ENCODE measurements at places on chromosomes 11 and 22.

DNA sequence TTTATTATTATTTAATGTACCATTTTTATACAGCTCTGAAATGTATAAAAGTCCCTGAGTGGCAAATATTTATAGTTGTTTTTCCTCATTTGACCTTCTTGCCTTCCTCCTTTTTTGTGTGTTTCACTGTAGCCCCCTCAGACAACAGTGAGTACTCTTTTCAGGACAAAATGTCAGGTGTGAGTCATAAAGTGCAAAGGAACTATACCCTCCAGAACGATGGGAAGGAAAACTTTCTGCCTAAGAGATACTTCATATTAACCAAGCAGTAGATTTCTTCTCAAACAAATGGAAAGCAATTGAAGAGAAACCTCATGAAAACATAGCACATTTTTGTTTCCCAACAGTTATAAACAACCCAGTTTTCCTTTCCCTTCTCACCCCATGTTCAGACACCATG, 16.1 kb upstream of the MS4A7 start:
- DNase-seq, result no peak

GRCh38 chr11:115769891-115770290, 265.7 kb upstream of the CADM1 start:
- DNase-seq, result no peak

- no peak for DNase-seq
Measured at GRCh38 chr11:7612056-7612660, 61.1 kb downstream of the CYB5R2 start.

GRCh38 chr11:27111896-27112295, 71.3 kb downstream of the BBOX1 start:
- DNase-seq, result no peak

GRCh38 chr11:11345099-11345498, 8.0 kb downstream of the CSNK2A3 start:
- no peak for DNase-seq

DNA sequence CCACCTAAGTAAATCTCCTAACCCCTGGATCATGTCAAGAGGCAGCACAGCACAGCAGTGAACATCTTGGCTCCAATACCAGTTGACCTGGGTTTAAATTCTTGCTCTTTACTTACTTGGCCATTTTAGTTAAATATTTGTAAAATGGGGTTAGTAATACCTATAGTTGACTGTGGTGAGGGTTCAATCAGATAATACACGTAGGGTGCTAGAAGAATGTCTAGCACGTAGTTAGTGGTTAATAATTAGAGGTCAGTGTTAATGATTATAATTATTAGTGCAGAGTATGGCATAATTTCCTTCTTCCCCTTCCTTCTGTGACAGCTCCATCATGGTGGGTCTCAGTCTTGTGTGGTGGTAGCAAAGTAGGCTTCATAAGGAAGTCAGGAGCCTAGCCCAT, 520.8 kb downstream of the INSC start:
- DNase-seq, result no peak
